ENCODE measurements at places on chromosomes 16 and 17. TPM values are rescaled to one million over a fixed set of nuclear protein-coding genes. Genes with fewer than 3 reads are reported as not detected.
A peak's percentile ranks its signal among the peaks of the same experiment; 100 is the strongest.

The UBALD1 gene
- total RNA-seq = 54.6 TPM

The TCAP gene
- total RNA-seq = 2.3 TPM

The GP1BA gene
- total RNA-seq = 0.47 TPM

The COG7 gene
- total RNA-seq = 12.7 TPM

GRCh38 chr17:8225813-8226535 is 15.6 kb upstream of the AURKB start:
- DNase-seq = peak; percentile 65
- peak overlapping the region; percentile 89 for H3K27ac ChIP-seq
- H3K36me3 ChIP-seq = peaks cover 32% of the 10 kb centered on the region
- H3K4me3 ChIP-seq = peak overlapping the region; percentile 80

GRCh38 chr17:69503711-69504110 is 89.2 kb downstream of the MAP2K6 start:
- no peaks in the 10 kb centered on the region for H3K27me3 ChIP-seq
- no peak for DNase-seq
- H3K4me3 ChIP-seq = no peak overlapping the region
- H3K27ac ChIP-seq = no peak overlapping the region
- H3K36me3 ChIP-seq = no peaks in the 10 kb centered on the region
- peaks cover 15% of the 10 kb centered on the region for H3K4me1 ChIP-seq

GRCh38 chr16:65770752-65771151 is 595.7 kb upstream of the CDH5 start:
- DNase-seq = no peak
- H3K27me3 ChIP-seq = peaks cover 4% of the 10 kb centered on the region
- peaks cover 15% of the 10 kb centered on the region for H3K4me1 ChIP-seq
- H3K27ac ChIP-seq = no peak overlapping the region
- H3K36me3 ChIP-seq = peaks cover 8% of the 10 kb centered on the region
- no peak overlapping the region for H3K4me3 ChIP-seq

DNA sequence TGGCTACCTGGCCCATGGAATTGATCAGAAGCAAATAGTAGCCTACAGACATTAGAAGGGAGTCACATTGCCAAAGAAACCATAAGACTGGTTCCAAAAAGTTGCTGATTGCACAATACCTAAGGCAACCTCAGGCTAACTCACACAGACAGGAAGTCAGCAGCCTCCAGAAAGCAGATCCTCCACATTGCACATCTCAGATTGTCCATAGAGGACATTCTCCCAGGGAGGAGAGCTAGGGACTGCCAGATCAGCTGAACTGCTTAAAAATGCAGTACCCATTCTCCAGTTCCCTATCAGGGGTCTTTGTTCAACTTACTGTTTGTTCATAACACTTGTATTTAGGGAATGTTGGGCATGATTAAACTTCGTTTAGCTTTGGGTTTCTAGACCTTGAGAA is 4.2 kb downstream of the CCL3 start:
- no peak overlapping the region for H3K27ac ChIP-seq
- H3K27me3 ChIP-seq = peaks cover 4% of the 10 kb centered on the region
- H3K4me1 ChIP-seq = peaks cover 4% of the 10 kb centered on the region
- DNase-seq = no peak

GRCh38 chr17:28567604-28568003 is 3.7 kb downstream of the PIGS start:
- peaks cover 11% of the 10 kb centered on the region for H3K4me1 ChIP-seq
- no peak overlapping the region for H3K27ac ChIP-seq
- no peak for DNase-seq
- no peaks in the 10 kb centered on the region for H3K36me3 ChIP-seq
- no peaks in the 10 kb centered on the region for H3K27me3 ChIP-seq
- peak overlapping the region; percentile 17 for H3K4me3 ChIP-seq

DNA sequence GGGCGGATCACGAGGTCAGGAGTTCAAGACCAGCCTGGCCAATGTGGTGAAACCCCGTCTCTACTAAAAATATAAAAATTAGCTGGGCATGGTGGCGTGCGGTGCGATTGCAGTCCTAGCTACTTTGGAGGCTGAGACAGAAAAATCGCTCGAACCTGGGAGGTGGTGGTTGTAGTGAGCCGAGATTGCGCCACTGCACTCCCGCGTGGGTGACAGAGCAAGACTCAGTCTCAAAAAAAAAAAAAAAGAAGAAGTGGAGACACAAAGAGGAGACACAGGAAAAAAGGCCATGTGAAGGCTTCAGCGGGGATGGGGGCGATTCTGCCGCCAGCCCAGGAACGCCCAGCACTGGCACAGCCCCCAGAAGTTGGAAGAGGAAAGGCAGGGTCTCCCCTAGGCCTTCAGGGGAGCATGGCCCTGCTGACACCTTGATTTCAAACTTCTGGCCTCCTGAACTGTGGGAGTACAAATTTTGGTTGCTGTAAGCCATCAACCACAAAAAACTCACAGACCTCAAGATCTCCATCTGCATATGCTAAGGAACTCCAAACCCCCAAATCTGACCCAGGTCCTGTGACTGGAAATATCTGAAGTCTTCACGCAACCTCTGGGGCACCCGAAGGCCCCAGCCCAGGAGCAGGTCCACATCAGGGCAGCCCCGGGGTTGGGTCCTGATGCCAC is 7.0 kb downstream of the SGSH start:
- no peak overlapping the region for H3K27ac ChIP-seq
- peaks cover 7% of the 10 kb centered on the region for H3K27me3 ChIP-seq
- no peak overlapping the region for H3K4me3 ChIP-seq

GRCh38 chr17:74924250-74924948 is at the start of gene OTOP2:
TSS of gene OTOP2 (plus strand) at chr17:74924273. CDS start at chr17:74924633, 360 bp downstream.
- peaks cover 21% of the 10 kb centered on the region for H3K27me3 ChIP-seq
- no peak for DNase-seq
- H3K27ac ChIP-seq = no peak within 1 kb of the TSS
- peaks cover 2% of the 10 kb centered on the region for H3K4me1 ChIP-seq

DNA sequence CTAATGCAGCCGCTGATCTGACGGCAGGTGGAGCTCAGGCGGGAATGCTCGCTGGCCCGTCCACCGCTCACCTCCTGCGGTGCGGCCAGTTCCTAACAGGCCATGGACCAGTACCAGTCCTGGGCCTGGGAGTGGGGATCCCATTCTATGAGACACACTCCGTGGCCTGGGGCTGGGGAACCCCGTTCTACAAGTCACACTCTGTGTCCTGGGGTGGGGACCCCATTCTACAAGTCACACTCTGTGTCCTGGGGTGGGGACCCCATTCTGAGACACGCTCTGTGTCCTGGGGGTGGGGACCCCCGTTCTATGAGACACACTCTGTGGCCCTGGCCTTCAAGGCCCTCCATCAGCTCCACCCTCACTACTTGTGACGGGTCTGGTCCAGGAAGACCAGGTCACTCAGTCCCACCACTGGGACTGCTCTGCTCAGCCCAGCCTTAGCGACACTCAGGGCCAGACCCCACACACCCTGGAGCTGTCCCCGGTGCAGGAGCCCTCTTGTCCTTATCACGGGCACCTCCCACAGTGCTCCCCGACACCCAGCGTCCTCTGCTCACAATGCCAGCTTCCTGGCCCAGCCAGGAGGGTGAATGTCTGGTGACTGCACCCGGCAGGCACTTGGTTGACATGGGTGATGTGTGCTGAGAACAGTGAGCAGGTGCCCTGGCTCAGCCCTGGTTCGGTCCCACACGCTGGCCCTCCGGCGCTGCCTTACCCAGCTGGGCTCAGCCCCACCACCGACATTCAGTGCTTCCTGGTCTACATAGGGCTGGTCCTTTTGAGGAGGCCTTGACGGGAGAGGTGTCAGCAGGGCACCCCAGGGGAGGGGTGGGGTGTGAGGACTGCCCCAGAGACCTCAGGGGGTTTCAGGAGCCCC is 89.1 kb downstream of the TBC1D16 start:
- no peak for DNase-seq
- H3K4me3 ChIP-seq = no peak overlapping the region
- H3K27me3 ChIP-seq = peaks cover 19% of the 10 kb centered on the region
- H3K36me3 ChIP-seq = no peaks in the 10 kb centered on the region

- no peak overlapping the region for H3K27ac ChIP-seq
- DNase-seq = no peak
- no peaks in the 10 kb centered on the region for H3K4me1 ChIP-seq
- H3K36me3 ChIP-seq = no peaks in the 10 kb centered on the region
- H3K4me3 ChIP-seq = no peak overlapping the region
Measured at GRCh38 chr17:69907132-69907847, 167.7 kb upstream of the KCNJ16 start.

- peaks cover 2% of the 10 kb centered on the region for H3K4me1 ChIP-seq
- H3K4me3 ChIP-seq = no peak overlapping the region
- DNase-seq = no peak
- H3K27ac ChIP-seq = no peak overlapping the region
- peaks cover 2% of the 10 kb centered on the region for H3K27me3 ChIP-seq
Measured at GRCh38 chr16:67571981-67572431, 9.7 kb downstream of the CTCF start.
